ENCODE measurements at places on chromosomes 13 and 19.

DNA sequence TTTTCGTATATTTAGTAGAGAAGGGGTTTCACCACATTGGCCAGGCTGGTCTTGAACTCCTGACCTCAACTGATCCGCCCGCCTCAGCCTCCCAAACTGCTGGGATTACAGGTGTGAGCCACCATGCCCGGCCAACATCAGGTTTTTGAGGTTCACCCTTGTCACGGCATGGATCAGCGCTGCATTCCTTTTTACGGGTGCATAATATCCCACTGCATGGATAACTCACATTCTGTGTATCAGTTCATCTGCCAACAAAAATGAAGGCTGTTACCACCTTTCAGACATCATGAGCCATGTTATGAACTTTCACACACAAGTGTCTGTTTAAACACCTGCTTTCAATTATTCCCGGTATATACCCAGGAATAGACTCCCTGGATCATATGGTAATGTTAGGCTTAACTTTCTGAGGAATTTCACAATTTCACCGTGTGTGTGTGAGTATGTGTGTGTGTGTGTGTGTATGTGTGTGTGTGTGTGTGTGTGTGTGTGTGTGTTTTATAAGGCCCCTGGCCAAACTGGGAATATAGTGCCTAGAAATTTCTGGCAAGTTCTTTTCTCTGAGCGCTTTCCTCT, 52.2 kb downstream of the AP1M1 start:
- no peak for DNase-seq

DNA sequence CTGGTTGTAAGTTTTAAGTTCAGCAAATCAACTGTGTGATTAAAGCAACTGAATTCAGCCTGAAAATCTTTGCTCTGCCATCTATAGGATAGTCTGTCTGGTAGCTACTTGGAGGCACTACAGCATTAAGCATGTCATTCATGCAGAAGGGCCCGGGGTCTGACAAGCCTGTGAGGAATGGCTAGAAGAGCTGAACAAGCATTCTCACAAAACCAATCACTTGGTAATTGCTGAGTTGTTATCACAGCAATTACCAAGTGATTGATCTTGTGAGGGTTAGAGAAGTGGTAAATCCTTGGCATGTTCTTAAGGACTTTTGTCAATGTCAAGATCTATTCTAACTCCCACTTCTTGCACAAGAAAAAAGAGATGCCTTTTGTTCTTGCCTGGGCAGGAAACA, 356.1 kb downstream of the FGF14 start:
- no peak for DNase-seq

DNA sequence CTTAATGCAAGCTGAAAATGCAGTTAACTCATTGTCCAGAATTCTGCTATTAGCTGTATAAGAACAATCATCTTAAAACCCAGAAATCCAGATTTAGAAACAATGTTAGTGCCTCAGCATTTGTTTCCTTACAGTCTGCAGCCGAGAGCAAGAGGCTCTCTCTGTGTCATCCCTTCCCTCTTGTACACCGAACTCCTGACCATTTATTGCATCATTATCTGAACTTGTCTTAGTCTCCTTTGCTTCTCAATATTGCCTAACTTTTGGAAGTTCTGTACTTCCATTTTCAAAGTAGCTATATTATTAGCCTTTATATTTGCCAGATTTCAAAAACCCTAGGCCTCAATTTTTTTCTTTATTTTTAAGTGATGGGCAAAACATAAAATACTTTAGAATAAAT, 27.1 kb downstream of the RNASEH2B start:
- no peak for DNase-seq

GRCh38 chr13:60790620-60791019, 393.6 kb downstream of the TDRD3 start:
- no peak for DNase-seq

GRCh38 chr13:21924958-21925357, 254.1 kb downstream of the FGF9 start:
- no peak for DNase-seq

DNA sequence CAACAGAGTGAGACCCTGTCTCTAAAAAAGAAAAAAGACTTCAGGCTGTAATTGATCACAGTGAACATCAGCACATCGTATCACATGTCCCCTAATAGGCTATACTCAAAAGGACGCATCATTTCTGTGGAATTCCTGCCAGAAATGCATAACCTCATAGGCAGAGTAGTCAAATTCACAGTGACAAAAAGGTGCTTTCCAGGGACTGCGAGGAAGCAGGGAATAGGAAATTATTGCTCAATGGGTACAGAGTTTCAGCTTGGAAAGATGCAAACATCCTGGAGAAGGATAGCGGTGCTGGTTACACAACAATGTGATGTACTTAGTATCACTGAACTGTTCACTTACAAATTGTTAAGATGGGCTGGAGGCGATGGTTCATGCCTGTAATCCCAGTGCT, 41.1 kb upstream of the MRI1 start:
- DNase-seq: no peak

DNA sequence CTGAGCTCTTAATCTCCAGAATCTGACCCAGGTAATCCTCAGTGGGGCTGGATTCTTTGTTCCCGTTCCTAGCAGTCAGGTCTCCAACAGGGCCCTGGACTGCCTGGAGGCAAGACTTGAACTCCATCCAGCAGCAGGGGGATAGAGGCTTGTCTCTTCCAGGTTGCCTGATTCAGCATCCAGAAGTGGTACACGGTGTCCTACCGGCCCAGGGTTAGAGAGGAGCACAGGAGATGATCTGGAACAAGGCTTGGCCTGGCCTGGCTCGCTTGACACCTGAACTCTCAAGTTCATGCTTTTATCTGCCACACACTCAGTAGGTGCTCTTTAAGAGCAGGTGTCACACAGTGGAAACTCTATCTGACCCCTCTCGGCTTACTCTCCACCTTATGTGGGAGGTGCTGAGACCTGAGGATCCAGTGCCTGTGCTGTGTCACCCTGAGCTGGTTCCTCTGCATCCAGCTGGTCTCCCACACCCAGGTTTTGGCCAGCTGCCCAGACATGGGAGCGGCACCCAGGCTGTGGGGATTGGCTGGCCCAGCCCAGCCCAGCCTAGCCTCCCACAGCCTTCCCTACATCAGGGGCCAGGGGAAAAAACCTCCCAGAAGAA, at the start of gene CYP4F3:
Gene CYP4F3, plus strand, starts transcription at position 604 of the 610 bp plus-strand sequence. CDS start 519 bp downstream, outside the sequence.
- peak; percentile 27 for DNase-seq

GRCh38 chr19:33231511-33231910, 5.9 kb upstream of the SLC7A10 start:
- DNase-seq: no peak

GRCh38 chr19:29326849-29327840, 114.2 kb upstream of the UQCRFS1 start:
- DNase-seq: no peak

GRCh38 chr19:5479958-5480357, 24.7 kb downstream of the ZNRF4 start:
- no peak for DNase-seq

GRCh38 chr13:102291587-102292218, 110.1 kb downstream of the FGF14 start:
- DNase-seq: no peak

GRCh38 chr19:33804021-33804799, 7.5 kb downstream of the KCTD15 start:
- DNase-seq: no peak

- no peak for DNase-seq
Measured at GRCh38 chr13:78836238-78836784, 177.4 kb upstream of the OBI1 start.

- no peak for DNase-seq
Measured at GRCh38 chr13:113742000-113742441, 17.0 kb upstream of the TMEM255B start.

- DNase-seq: no peak
Measured at GRCh38 chr13:67076378-67076777, 153.8 kb downstream of the PCDH9 start.

- no peak for DNase-seq
Measured at GRCh38 chr13:80151016-80151415, 189.9 kb downstream of the SPRY2 start.

GRCh38 chr19:16026756-16027155, 49.5 kb upstream of the TPM4 start:
- DNase-seq: no peak
